Activated CD8-positive, alpha-beta T cell treated with anti-CD3 and anti-CD28 coated beads, Interleukin-2, amount 10 ng/mL, durations not matched to agents 7 days and 5 days (primary cell): ENCODE measurements at places on chromosomes 12 and 14. TPM values are rescaled to one million over a fixed set of nuclear protein-coding genes. Genes with fewer than 3 reads are reported as not detected.

NPAS3 gene
- not detected for total RNA-seq

EXOC3L4 gene
- not detected for total RNA-seq

CEP170B gene
- 2.7 TPM for total RNA-seq

GPR68 gene
- 45.3 TPM for total RNA-seq

SERPINA10 gene
- total RNA-seq, result not detected

RND1 gene
- 1.4 TPM for total RNA-seq

RABGGTA gene
- total RNA-seq, result 51.8 TPM

PELI2 gene
- 0.57 TPM for total RNA-seq
